ENCODE measurements at places on chromosomes 7 and 10.

GRCh38 chr7:30249316-30249715, 35.1 kb upstream of the ZNRF2 start:
- no peak for DNase-seq

GRCh38 chr10:132407846-132408278, 10.9 kb downstream of the PWWP2B start:
- DNase-seq: no peak

DNA sequence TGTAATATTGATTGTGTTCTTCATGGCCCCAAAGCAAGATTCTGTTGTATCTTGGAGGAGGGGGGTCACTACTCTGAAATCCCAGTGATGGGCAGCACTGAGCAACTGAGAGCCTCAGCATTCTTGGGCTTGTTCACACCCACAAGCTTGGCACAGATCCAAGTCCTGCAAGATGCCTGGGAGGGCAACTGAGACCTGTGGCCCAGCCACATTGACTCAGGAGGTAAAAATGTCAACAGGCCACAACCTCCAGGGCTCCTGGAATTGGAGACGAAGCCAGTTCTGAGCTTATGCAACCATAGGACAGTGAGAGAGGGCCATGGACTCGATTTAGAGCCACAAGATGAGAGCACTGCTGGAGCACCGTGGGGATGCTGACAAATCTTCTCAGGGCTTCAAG, 3.1 kb upstream of the DOCK1 start:
- DNase-seq: peak; percentile 48

- peak; percentile 90 for DNase-seq
Measured at GRCh38 chr10:24920907-24921881, 31.2 kb downstream of the PRTFDC1 start.

GRCh38 chr7:18177815-18178660, 150.4 kb upstream of the PRPS1L1 start:
- no peak for DNase-seq

- DNase-seq: no peak
Measured at GRCh38 chr7:153835103-153835502, 217.1 kb upstream of the DPP6 start.

DNA sequence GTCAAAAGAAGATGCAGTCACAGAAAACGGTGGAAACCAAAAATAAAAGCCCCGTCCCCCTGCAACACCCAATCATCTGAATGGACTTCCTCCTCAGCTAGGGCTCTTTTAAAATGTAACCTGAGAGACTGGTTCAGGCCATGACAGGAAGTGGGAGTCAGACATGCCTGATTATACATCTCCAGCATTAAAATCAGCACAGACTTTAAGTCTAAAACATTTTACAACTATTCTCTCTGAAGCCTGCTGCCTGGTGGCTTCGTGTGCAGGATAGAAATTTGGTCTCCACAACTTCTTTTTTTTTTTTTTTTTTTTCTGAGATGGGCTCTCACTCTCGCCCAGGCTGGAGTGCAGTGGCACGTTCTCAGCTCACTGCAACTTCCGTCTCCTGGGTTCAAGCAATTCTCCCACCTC, 30.3 kb downstream of the HACD1 start:
- no peak for DNase-seq

DNA sequence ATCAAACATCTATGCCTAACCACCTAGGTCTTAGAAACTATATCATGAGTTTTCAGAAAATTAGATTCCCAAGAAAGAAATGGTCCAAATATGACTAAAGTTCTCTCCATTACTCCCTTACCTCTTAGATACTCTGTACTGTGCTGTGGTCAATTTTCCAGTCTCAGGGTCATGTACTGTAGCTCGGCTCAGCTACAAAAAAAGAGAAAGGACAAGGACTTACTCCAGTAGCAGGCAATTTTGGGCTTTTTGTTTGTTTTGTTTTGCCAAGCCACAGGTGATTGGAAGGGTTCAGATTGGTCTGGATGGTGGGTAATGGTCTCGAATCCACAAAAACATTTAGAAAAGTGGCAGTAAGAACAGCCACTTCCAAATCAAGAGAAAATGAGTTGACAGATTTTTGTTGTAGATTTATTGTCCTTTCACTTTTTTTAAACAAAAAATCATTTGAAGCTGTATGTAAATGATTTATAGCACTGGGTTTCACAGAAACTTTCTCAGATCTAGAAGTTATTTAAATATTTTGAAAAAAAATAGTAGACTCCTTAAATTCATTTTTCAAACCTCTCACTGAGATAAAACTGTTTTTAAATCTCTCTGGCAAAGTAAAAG, 52.8 kb downstream of the P4HA1 start:
- DNase-seq: no peak

GRCh38 chr10:117047947-117048346, 43.0 kb upstream of the SHTN1 start:
- DNase-seq: no peak

Data from BJ (cell line).